ENCODE measurements at places on chromosomes 4 and X.

DNA sequence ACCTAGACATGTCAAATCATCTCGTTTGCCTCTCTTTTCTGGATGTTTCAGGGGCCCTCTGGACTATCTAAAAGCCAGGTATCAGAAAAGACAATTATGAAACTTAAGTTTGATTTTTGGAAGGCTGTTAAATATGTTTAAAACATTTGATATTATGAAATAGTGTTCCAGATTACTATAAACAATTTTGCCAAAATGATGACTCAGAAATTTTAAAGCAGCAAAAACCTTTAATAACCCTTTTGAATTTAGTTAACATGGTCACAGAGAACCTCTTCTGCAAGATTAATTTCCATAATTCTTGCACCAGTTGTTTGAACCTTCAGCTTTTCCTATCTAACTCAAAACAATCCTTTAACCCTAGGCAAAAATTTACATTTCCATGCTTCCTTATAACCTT lies 18.8 kb upstream of the FAM47E start:
- no peak for DNase-seq

GRCh38 chr4:11670304-11670703 lies 241.6 kb upstream of the HS3ST1 start:
- no peak for DNase-seq

GRCh38 chr4:90844241-90844640 lies 717.0 kb downstream of the CCSER1 start:
- DNase-seq = no peak

DNA sequence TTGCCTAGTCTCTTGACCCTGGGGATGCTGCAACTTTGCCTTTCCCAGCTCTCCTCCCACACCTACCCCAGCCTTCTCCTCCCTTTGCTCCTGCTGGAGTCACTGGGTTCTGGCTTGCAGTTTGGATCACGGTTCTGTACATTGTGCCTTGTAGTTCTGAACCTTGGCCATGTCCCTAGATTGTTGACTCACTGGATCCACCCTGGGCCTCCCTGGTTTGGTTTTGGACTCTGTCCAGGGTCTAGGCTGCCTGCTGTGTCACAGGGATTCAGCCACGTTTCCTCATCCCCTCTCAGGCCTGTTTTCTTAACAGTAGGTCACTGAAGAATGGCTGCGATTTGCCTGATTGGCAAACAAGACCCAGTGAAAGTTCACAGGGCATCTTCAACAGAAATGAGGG lies 11.5 kb upstream of the GABRE start:
- DNase-seq = no peak
